SW 1271 (cell line): ENCODE measurements at places on chromosomes 4 and X.

DNA sequence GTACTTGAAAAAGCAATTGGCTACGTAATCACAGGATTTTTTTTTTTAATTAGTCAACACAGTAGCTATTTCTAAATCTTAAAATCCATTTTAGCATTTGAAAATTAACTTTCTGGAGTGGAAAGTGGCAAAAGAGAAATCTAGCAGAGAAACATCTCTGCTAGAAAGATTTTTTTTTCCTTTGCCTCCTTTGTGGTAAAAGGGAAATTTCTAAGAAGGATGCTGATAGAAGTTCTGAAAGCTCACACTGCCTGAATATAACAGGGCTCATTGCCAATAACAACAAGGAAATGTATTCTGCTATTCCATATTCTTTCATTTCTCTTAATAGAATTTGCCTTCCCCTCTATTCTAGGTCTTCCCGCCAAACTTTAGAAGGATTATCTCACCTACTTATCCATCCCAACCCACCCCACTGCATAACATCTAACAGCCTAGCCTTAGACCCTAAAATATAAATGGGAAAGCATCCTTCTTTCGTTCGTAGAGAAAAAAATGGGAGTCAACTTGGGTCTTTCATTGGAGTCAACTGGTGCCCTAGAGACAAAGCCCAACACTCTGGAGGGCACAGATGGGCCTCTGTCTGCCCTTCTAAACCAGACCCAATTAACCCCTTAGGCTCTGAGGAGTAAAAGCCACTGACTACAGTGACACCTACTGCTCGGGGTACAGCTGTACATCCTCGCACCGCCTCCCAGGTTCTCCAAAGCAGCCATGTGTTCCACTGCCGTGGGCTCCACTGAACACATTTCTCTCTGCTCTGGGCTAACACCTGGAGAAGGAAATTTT lies 103.9 kb downstream of the MAML3 start:
- no peak for DNase-seq

DNA sequence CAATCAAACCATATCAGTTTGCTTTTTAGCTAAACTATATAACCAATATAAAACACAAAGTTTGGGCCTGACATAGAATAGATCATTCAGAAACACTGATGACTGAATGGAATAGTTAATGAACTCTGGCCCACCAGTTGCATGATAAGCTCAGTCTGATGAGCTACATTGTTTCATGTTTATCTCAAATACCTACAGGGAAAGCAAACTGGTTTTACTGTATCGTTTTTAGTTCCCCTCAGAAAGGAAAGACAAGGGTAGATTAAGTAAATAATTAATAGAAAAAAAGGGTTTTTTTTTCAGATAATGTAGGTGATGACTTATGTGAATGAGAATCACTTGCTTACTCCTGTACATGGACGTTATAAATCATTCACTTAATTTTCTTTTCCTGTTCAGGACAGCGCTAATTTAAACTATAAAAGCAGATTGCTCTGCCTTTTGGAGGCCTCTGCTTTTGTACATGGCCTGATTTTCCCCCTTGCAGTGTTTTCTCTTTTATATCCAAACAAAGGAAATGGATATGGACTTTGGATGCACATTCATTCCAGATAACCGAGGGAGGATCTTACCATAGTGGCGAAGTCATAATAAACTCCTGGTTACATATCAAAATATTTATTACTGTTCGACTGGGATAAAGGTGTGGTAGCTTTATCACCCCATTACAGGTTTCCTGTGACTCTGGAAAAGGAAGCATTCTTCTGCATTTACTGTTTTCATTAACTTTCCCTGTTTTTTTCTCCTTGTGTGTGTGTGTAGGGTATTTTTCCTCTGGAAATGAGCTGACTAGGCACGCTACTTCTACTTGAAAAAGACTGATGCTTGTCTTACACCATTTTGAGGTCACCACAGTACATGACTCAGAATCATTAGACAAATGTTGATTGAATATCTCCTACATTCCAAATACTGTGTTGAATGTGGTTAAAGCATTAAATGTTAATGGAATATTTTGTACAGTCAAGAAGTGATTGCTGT lies 373.1 kb upstream of the HS3ST1 start:
- DNase-seq = no peak

- DNase-seq = no peak
These were observed 40.4 kb upstream of the CYP4V2 start for GRCh38 chr4:186150926-186151325.

DNA sequence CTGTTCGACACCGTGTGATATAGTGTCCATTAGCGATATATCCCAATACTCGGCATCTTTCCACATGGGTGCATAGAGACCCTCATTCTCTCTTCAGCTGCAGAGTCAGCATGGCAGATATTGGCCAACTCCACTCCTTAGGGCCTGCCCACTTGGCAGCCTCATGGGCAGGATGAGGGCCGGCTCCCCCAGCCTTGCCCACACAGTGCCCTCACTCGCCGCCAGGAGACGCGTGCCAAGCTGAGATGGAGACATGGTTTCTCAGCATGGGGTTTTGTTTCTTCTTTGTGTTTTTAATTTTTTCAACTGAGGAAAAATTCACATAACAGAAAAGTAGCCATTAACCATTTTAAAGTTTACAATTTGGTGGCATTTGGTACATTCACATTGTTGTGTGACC lies 5.3 kb upstream of the PLXNA3 start:
- DNase-seq = no peak

DNA sequence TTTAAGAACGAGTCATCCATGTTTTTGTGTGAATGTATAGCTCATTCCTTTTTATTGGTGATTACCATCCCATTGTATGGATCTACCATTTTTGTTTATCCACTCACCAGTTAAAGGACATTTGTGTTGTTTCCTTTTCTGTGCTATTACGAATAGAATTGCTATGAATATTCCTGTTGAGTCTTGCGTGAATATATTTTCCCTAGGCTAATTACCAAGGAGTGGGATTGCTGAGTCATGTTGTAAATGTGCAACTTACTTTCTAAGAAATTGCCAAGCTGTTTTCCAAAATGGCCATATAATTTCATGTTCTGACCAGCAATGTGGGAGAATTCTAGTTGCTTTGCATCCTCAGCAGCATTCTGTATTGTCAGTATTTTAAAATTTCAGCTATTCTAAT lies 51.3 kb downstream of the YIPF6 start:
- DNase-seq = no peak

DNA sequence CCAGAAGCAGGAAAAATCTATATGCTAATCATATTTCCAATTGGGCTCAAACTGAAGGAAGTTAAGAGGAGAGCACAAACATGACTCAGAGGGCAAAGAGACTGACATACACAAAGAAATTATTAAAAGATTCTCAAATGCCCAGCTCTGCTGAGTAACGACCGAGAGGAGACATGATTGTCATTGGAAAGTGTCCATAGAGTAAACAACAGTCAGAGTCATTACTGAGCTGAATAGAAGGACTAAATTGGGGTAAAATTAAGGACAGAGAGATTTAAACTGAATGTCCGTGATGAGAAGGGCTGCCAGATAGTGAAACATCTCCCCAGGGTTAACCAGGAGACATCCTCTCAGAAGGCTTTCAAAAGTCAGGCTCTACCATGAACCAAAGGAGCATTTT lies 111.2 kb upstream of the GALNT7 start:
- DNase-seq = no peak
